H1 (cell line): ENCODE measurements at places on chromosomes 2 and 18.

DNA sequence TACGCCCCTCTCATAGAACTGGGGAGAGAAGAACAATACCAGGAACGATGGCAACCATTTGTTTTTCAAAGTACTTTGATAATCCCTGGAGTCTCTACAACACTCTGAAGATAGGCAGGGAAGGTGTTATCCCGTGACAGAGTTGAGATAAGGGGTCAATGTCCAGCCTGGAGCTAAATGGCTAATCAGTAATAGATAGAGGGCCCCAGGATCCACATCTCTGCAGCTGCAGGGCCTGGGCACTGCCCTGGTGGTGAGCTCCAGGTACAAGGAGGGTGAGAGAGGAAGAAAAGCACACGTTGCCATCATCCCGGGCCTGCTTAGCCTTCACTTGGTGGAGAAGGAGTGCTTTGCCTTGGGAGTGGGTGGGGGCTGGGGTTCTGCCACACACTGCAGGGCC lies 260.6 kb downstream of the PRKCE start:
- no peak for DNase-seq

GRCh38 chr2:20425371-20425881 lies 21.4 kb upstream of the RHOB start:
- no peak for DNase-seq

DNA sequence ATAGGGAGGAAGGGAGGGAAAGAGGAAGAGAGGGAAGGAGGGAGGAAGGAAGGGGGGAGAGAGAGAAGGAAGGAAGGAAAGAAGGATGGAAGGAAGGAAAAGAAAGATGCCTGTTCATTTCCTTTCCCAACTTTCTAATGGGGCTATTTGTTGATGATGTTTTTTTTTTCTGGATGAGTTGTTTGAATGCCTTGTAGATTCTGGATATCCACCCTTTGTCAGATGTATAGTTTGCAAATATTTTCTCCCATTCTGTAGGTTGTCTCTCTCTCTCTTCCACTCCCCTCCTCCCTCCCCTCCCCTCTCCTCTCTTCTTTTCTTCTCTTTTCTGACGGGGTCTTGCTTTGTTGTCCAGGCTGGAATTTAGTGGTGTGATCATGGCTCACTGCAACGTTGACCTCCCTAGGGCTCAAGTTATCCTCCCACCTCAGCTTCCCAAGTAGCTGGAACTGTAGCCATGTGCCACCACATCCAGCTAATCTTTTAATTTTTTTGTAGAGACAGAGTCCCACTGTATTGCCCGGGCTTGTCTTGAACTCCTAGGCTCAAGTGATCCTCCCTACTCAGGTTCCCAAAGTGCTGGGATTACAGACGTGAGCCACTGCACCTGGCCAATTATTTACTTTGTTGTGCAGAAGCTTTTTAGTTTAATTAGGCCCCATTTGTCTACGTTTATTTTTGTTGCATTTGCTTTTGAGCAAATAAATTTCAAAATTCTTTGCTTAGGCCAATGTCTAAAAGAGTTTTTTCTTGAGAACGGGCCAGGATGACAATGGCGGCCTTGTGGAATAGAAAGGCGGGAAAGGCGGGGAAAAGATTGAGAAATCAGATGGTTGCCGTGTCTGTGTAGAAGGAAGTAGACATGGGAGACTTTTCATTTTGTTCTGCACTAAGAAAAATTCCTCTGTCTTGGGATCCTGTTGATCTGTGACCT lies 57.3 kb upstream of the FAM117B start:
- DNase-seq, result no peak

- DNase-seq, result peak; percentile 89
Observed at GRCh38 chr18:8426401-8426800, 182.8 kb upstream of the RAB12 start.

DNA sequence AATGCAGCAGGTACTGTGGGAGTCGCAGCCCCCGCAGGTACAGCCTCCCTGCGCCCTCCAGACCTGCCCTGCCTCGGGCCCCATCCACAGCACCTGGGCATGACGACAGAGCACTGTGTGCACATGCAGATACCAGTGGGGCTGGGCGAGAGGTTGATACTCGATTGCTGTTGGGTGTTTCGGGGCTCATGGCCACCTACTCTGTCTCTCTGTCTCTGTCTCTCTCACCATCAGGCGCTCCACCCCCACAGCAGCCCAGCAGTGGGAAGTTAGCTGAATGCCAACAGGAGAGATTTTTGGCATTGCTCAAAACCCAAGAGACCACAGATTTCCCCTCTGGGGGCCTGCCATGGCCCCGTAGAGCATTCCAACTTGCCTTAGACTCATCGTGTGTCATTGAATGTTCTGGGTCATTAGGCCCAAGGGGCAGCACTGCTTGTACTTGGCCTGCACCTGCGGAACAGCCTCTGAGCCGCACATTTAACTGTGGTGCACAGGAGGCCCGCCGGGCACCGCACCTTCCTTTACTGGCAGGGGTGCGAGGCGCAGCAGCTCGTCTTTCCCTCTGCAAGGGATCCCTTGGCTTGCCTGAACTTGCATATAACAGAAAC lies 18.8 kb downstream of the KCNIP3 start:
- DNase-seq, result no peak

GRCh38 chr2:205574001-205574400 lies 108.3 kb upstream of the NRP2 start:
- no peak for DNase-seq

- DNase-seq, result peak; percentile 66
Observed at GRCh38 chr2:127675331-127676261, at the start of gene LIMS2. Gene LIMS2 (minus strand): TSS chr2:127675530. CDS start chr2:127675024, 506 bp downstream.

DNA sequence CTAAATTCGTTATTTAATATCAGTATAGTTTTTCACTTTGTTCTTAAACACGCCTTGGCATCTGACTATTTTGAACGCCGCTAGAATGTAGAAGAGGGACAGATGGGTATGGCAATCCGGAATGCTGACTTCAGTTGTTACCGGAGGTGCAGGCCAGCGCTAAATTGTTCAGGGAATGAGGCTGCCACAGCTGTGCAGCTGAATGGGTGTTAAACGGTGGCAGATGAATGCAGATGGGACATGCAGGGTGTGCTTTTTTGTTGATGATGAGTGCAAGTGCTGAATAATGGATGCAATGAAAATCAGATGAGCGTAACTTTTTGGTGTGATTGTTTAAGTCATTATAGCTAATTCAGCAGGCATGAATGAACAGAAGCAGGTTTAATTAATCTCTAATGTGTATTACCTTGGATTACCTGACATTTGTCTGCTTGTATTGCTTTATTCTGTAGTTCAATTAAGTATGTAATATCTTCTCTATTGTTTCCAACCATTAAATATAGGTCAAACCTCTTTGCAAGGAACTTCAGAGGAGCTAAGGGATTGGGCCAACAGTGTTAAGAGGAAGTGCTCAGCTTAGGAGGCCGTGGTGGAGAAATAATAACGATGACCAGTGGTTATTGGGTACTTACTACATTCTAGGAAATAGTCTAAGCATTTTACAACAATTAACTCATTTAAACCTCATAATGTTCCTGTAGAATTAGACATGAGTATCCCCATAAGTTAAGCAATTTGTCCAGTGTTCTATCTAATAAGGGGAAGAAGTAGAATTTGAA lies 11.9 kb upstream of the CREG2 start:
- DNase-seq, result no peak

DNA sequence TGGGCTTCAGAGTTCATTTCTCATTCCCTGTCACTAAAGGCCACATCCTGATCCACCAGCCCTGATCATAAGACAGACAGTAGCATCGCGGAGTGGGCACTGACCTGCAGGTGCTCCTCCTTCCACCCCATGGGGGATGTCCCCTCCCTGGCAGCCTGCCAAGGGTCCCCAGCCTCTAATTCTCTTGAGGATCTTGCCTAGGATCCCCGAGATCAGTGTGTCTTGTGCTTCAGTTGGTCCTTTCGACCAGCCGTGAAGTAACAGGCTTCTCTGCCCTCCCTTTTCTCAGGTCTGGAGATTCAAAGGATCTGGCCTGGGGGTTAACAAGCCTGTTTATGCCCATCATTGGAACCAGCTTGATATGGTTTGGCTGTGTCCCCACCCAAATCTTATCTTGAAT lies 74.5 kb downstream of the ALPK2 start:
- no peak for DNase-seq

- DNase-seq, result no peak
Observed at GRCh38 chr2:225464346-225465025, 65.0 kb downstream of the NYAP2 start.

- DNase-seq, result no peak
Observed at GRCh38 chr2:66430505-66431273, 4.2 kb upstream of the MEIS1 start.

DNA sequence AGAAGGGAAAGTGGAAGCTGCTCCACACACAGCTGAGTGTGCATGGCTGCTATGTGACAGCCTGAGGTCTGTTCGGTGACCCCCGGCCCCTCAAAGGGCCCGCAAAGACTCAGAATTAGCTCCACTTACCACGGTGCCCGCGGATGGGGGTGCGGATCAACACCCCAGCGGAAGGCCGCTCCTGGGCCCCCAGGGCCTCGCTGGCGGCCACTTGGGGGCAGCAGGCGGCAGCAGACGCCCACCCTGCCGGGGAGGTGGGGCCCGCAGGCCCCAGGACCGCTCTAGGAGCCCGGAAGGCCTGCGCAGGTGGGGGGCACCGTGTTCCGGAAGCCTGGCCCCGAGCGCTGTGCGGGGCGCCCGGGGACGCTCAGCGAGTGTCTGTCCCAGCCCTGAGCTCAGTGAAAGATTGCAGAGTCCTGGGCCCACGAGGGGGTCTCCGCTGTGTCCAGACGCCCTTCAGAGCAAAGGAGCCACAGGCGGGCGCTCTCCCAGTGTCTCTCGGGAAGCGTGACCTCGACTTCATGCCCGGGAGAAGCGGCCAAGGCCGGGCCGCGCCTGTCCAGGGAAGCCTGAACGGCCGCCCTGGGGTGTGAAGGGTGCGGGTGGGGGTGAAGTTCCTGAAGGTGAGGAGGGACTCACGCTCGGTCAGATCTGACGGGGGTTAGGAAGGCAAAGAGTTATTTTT lies 118.7 kb downstream of the VAPA start:
- DNase-seq, result peak; percentile 44

- no peak for DNase-seq
Observed at GRCh38 chr2:84654414-84654813, 138.1 kb downstream of the DNAH6 start.

- DNase-seq, result no peak
Observed at GRCh38 chr2:42562474-42563144, 5.8 kb upstream of the MTA3 start.

DNA sequence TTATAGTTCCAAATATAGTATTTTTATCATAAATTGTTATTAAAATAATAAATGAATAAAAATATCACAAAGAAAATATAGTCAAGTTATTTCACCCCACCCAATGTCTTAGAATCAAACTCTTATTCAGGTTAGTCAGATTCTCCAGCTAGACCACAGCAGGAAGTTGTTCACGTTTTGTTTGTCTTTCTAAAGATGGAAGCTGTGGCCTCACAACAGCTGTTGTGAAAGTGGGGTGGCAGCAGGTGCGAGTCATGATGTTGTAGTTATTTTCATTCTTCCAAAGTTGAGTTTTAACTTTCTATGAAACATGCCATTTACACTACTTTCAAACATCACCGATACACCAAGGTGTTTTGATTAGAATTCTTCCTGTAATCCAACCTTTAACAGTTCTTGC lies 272.9 kb downstream of the SLC8A1 start:
- no peak for DNase-seq

DNA sequence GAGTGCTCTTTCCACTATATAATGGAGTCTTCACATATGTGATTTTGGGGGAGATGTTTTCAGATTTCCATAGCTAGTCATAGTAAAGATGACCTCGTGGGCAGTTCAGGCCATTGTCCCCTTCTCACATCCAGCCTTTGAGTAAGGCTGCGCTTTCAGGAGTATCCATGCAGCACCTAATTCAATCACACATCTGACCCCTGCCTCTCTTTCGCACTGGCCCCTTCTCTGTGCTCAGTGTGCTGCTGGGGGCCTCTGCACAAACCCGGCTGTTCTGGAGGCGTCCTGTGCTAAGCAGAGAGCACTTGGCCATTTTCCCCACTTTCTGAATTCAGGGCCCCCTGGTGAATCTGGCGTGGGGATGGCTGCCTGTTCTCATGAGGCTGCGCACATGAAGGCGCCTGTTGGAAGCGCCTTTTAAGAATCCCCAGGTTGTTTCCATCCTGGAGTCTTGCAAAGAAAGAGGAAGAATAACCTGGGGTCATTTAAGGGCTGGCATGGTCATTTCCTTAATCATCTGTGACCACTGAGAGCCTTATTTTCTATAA lies 96.0 kb upstream of the ALPP start:
- DNase-seq, result no peak

DNA sequence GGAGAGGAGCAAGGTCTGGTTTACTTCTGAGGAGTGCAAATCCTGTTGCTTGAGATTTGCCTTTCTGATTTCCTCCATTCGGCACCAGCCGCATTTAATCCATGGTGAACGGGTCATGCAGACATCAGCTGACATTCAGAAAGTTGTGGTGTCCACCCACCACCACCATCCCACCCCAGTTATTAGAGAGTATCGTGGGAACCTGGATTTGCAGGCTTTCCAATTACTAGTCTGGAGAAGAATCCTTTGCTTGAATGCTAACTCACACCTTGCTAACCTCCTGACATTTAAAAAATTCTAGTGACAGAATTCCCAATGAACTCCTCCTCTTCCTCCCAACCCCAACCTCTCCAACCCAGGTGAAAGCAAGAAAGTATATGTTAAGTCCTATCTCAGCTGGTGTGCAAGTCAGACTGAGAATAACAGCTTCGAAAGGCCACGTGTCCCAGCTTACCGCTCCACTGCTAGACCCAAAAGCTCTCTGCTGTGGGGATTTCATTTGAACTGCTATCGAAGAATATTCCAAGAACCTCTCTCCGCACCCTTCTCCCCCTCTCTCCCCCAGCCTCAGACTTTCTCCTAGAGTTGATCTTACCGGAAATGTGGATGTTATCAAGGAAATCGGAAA lies 17.7 kb downstream of the BCL11A start:
- DNase-seq, result no peak

DNA sequence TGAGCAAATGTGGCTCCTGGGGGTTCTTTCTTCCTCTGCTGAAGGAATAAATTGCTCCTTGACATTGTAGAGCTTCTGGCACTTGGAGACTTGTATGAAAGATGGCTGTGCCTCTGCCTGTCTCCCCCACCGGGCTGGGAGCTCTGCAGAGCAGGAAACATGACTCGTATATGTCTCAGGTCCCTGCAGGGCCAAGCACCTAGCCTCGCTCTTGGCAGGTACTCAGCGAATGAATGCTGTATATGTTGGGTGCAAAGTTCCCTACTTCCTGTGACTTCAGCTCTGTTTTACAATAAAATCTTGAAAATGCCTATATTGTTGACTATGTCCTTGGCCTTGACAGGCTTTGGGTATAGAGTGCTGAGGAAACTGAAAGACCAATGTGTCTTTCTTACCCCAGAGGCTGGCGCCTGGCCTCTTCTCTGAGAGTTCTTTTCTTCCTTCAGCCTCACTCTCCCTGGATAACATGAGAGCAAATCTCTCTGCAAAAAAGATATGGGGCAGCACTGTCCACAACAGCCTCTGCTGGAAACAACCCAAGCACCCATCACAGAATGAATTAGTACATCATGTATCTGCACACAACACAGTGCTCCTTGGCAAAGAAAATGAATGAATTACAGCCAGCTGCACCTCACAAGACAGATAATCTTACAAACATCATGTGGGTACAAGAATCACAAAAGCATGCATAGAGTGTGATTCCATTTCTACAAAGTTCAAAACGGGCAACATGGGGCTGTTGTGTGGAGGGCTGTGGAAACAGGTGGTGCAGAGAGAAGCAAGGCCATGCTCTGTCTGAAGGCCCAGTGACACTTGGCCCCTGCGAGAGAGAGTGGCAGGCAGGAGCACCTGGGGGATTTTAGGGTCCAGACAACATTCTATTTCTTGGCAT lies 6.6 kb downstream of the IL1RN start:
- peak; percentile 20 for DNase-seq

- no peak for DNase-seq
Observed at GRCh38 chr18:3348176-3348575, 86.2 kb downstream of the MYL12B start.
